Right lung (tissue), 10 donors: ENCODE measurements at places on chromosomes 12 and 14.

DNA sequence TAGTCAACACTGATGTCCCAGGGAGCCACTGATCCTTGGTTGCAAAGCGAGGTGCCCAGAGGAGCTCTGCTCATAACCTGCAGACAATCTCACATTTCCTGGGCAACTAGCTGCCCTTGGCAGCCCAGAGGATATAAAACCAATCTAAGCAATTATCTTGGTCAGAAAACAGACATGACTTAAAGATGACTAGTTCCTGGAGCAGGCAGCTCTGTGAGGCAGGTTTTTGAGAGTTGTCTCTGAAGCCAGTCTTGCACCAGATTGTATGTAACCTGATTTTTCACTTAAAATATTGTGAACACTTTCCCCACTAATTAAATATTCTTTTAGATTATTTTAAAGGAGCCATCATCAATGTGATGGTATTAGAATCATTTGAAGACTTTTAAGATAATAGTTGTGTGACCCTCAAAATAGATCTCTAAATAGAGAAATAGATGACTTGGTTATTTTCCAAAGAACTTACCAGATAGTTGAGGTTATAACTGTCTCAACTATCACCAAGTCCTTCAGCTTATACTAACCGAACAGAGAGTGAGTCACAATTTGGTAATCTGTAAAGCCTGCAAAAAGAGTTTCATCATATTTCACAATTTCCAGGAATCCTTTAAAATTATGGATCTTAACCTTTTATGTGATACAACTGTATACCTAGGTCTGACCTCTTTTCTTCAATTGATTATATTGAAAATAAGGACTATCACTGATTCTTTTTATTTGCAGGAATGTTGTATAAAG lies 75.9 kb downstream of the LIN7A start:
- DNase-seq: no peak

DNA sequence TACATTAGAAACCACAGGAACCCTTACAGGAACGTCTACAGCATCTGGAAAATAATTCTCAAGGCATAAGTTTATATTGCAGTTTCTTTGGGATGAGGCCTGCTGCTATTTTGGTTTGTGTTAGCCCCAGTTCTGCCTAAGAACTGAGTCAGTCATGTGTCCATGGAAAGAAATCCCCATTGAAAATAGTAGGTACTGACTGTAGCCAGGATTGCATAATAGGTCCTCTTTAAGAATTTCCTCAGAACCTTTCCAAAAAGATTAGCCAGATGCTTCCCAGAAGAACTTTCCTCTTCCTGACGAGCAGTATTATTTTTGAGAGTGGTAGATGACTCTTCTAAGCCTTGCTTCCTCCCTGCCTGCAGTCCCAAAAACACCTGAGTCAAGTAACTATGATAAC lies 52.6 kb downstream of the RASSF8 start:
- no peak for DNase-seq

DNA sequence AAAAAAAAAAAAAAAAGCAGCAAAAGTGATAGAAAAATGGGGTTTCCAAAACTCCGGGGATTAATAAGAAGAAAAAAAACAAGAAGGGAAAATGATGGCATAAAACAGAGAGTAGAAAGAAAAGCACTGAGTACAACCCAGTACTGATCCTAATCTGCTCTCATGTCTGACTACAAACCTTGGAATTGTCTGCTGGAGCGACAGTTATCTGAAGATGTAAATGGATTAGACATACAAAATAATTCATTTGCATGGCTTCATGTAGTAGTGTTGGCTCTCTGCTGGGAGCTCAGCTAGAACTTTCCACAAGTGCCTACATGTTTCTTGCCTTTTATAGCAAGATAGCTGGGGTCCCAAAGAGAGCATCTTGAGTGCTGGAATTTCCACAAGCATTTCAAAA lies 34.2 kb downstream of the ZCRB1 start:
- DNase-seq: no peak

GRCh38 chr12:52865090-52865944 lies 16.5 kb upstream of the KRT78 start:
- DNase-seq: peak; percentile 54

- DNase-seq: no peak
Observed at GRCh38 chr12:86445356-86445755, 189.2 kb upstream of the MGAT4C start.

DNA sequence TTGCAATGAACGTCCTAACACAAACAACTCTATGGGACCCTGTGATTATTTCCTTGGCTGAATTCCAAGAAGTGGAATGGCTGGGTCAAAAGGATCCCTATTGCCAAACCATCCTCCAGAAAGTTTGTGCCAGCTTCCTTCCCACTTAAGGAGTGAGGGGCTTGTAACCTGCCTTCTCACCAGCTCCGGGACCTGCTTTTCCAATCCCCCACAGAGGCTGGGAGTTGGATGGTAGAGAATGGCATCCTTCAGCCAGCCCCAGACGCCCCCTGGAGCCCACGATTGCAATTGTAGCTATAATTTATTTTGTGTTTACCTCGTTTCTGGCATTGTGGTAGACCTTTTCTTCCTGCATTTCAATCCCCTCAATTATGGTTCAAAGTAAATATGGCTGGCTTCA lies 9.7 kb upstream of the ZDHHC22 start:
- DNase-seq: no peak

GRCh38 chr12:92020983-92021665 lies 124.5 kb downstream of the BTG1 start:
- no peak for DNase-seq

- DNase-seq: no peak
Observed at GRCh38 chr12:114316076-114316475, 89.9 kb downstream of the TBX5 start.

DNA sequence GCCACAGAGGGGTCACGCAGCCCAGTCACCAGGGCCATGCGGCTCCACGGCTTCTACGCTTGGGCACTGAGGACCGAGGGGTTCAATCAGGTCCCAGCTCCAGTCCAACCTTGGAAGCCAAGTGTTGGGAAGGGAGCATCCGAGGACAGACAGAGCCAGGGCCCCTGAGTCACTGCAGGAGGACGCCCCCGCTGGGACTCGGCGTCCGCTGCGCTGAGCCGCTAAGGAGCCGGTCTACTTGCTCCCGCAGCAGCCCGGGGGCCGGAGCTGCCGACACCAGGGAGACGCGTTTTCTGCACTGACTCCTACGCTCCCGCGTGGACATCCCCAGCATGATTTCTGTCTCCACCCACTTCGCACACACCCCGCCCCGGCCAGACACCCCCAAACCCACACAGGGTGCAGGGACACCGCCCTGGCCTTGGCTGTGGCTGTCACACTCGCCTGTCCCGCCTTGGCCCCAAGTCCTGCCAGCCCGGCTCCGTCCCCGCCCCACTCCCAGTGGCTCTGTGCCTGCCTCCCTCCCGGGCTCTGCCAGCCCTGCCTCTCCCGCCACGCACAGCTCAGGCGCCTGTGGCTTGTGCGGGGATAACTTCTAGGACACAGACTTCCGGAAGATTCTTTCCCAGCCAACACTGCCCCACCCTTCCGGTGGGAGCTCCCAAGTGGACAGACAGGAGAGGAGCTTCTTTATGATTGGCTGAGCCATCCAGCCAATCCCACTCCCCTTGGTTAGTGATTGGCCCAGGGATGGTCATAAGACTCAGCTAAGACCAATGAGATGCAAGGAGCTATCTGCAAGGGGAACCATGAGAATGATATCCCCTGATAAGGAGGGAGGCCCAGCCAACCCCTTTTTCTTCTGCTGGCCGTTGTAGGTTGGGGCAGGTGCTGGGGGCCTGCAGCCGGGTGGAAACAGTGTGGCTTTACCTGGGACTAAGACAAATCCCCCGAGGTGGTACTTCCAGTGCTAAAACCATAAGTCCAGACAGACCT lies 118.9 kb upstream of the SFSWAP start:
- no peak for DNase-seq

- no peak for DNase-seq
Observed at GRCh38 chr12:14782756-14783155, 20.5 kb downstream of the WBP11 start.
